Neuronal stem cell (in vitro differentiated cells): ENCODE measurements at places on chromosomes 4 and X.
A peak's percentile ranks its signal among the peaks of the same experiment; 100 is the strongest.

GRCh38 chrX:53239474-53239873 is 14.5 kb upstream of the KDM5C start:
- DNase-seq, result no peak

DNA sequence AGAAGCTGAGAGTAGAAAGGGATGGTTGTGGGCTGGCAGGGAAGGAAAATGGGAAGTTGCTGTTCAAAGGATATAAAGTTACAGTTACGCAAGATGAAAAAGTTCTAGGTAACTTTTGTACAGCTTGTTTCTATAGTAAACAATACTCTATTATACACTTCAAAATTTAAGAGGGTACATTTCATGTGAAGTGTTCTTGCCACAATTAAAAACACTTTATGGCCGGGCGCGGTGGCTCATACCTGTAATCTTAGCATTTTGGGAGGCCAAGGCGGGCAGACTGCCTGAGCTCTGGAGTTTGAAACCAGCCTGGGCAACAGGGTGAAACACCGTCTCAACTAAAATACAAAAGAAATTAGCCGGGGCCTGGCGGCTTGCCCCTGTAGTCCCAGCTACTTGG is 623.6 kb downstream of the STIM2 start:
- DNase-seq, result no peak

DNA sequence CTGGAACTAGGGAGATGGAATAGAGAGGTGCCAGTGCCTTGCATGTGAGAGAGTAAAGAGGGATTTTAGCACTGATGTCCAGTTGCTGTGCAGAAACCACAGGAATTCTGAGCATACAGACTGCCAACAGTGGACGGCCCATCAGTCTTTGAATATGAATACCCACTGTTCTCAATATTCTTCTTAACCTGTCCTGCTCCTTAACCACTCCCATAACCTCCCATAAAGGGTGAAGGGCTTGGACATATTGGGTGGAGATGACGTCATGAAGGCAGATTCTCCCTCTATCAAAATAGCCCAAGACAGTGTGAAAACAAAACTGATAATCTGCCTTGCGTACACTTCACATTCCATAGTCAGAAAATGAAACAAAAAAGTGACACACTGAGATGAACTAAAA is 1313.7 kb upstream of the PABPC4L start:
- no peak for DNase-seq

DNA sequence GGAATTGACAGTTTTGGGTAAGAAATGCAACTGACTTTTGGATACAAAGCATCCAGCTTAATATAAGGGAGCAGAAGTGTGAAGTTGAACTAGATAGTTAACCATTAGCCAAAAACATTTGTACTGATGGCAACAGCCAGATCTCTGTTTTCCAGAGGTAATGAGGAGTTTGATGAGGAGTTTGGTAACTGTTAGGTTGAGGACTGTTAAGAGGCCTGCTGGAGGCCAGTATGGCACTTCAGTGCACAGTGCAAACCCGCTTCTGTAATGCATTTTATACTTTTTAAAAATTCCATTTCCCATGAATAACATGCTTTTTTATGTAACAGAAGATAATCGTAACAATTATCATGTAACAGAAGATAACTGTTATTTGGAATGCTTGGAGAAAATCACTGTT is 30.0 kb downstream of the CDKL5 start:
- no peak for DNase-seq

DNA sequence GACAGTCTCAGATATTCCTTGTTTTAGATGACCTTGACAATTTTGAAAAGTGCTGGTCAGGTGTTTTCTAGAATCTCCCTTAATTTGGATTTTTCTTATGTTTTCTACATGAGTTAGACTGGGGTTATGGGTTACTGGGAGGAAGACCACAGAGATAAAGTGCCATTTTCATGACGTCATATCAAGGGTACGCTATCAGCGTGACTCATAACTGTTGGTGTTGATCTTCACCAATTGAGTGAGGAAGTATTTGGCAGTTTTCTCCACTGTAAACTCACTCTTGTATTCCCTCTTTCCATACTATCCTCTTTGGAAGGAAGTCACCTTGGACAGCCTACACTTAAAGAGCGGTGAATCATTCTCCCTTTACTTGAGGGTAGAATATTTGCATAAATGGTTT is 56.9 kb downstream of the MAGEC1 start:
- DNase-seq, result no peak

DNA sequence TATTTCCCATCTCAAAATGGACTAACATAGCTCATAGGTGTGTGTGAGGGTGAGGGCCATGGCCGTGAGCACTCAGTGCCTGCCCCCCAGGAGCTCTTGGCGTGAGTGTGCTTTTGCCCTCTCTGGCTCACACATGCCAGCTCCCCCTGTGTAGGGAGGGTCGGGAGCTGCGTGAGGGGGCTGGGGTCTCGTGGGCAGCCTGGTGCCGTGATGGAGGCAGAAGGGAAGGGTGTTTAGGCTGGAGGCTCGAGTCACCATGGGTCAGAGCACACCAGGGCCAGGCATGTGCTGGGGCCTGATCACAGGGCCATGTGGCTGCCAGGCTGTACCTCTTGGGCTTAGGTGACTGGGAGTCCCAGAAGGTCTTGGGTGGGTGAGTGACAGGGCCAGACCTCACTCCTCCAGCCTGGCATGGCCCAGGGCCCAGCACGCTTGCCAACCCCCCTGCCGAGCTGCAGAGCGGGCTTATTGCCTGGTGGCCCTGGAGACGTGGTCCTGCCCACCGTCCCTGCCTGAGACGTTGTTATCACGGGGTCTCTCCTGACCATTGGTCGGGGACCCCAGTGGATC is 44.0 kb downstream of the ADRA2C start:
- no peak for DNase-seq

DNA sequence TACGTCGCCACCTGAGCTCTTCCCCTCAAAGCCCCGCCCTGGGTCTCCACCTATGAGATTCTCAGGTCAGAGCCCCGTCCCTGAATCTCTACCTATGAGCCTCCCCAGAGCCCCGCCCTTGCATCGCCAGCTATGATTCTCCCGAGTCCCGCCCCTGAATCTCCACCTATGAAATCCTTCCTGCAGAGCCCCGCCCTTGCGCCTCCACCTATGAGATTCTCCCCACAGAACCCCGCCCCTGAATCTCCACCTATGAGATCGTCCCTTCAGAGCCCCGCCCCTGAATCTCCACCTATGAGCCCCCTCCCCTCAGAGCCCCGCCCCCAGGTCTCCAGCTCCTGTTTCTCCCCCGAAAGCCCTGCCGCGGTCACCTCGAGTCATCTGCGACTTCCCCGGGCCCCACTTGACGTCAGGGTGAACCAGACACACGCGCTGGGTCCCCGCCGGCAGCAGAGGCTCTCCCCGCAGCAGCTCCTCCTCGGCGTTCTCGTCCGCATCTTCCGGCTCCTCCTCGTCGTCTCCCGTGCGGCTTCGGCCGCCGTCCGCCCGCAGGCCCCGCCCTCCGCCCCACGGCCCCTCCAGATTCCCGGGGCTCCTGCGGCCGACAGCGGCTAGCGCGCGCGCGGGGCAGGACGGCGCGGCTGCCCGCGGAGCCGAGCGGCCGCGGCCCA is 393 bp downstream of the GTPBP6 start:
- peak; percentile 99 for DNase-seq

GRCh38 chr4:8592366-8593263 is at the start of gene CPZ:
TSS of gene CPZ (plus strand) at chr4:8592765. CDS start at chr4:8592834, 69 bp downstream.
- peak; percentile 64 for DNase-seq

- DNase-seq, result no peak
These were observed 1.0 kb downstream of the NOA1 start for GRCh38 chr4:56976283-56976836.
